ENCODE measurements at places on chromosomes 3 and 15. TPM values are rescaled to one million over a fixed set of nuclear protein-coding genes. Genes with fewer than 3 reads are reported as not detected.

- no peaks in the 10 kb centered on the region for H3K4me1 ChIP-seq
- H3K27me3 ChIP-seq, result no peaks in the 10 kb centered on the region
- no peak overlapping the region for H3K4me3 ChIP-seq
- H3K36me3 ChIP-seq, result no peaks in the 10 kb centered on the region
Measured at GRCh38 chr3:72641072-72641471, 207.2 kb downstream of the SHQ1 start.

- peaks cover 92% of the 10 kb centered on the region for H3K4me1 ChIP-seq
- no peaks in the 10 kb centered on the region for H3K36me3 ChIP-seq
- DNase-seq, result no peak
- H3K27ac ChIP-seq, result no peak overlapping the region
- no peaks in the 10 kb centered on the region for H3K27me3 ChIP-seq
Measured at GRCh38 chr3:152396867-152397266, 128.1 kb downstream of the MBNL1 start.

- H3K4me1 ChIP-seq, result peaks cover 12% of the 10 kb centered on the region
- peaks cover 26% of the 10 kb centered on the region for H3K36me3 ChIP-seq
- H3K4me3 ChIP-seq, result no peak overlapping the region
- no peaks in the 10 kb centered on the region for H3K27me3 ChIP-seq
- DNase-seq, result no peak
- H3K27ac ChIP-seq, result no peak overlapping the region
Measured at GRCh38 chr3:14471690-14472089, 68.5 kb downstream of the GRIP2 start.

GRCh38 chr3:100590114-100590839, 19.1 kb upstream of the ADGRG7 start:
- no peak overlapping the region for H3K27ac ChIP-seq
- DNase-seq, result peak; percentile 75
- H3K27me3 ChIP-seq, result no peaks in the 10 kb centered on the region
- H3K4me1 ChIP-seq, result no peaks in the 10 kb centered on the region

- no peaks in the 10 kb centered on the region for H3K4me1 ChIP-seq
- H3K36me3 ChIP-seq, result no peaks in the 10 kb centered on the region
- H3K4me3 ChIP-seq, result no peak overlapping the region
- no peaks in the 10 kb centered on the region for H3K27me3 ChIP-seq
- DNase-seq, result no peak
Measured at GRCh38 chr3:36476286-36476942, 96.1 kb downstream of the STAC start.

- H3K36me3 ChIP-seq, result no peaks in the 10 kb centered on the region
- no peak overlapping the region for H3K27ac ChIP-seq
- no peaks in the 10 kb centered on the region for H3K27me3 ChIP-seq
- H3K4me1 ChIP-seq, result no peaks in the 10 kb centered on the region
- no peak for DNase-seq
Measured at GRCh38 chr15:26711445-26711844, 61.4 kb downstream of the GABRB3 start.

DNA sequence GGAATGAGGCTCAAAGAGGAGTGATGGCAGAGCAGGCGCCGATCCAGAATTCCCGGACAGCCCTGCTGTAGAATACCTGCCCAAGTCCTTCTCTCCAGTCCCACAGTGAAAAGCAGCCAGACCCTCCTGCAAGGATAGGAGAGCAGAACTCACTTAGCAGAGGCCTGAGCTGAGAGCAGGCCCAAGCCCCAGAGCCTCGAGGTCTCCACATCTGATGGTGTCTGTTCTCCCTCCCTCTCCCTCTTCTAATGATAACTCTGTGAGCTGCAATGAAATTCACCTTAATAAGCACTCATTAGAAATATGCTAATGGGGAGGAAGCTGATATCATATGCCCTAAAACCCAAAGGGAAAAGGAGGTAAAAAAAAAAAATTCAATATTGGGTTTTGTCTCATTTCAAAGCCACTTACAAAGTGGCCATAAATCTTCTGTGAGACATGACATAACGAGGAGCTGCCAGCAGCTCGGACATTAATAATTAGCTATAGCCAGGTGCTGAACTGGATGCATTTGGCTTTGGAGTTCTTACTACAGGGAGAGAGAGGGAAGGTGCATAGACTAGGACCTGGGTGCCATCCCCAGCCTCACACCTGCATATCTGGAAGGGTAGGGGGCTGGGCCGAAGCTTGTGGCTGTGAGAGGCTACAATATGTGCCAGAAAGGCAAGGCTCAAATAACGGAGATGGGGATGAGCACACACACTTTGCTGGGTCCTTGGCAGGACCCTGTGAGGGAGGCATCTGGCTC, 108.4 kb downstream of the MEGF11 start:
- no peak overlapping the region for H3K4me3 ChIP-seq
- DNase-seq, result no peak
- no peaks in the 10 kb centered on the region for H3K36me3 ChIP-seq
- H3K27me3 ChIP-seq, result no peaks in the 10 kb centered on the region
- H3K27ac ChIP-seq, result no peak overlapping the region

- H3K27me3 ChIP-seq, result no peaks in the 10 kb centered on the region
- no peak for DNase-seq
- peaks cover 17% of the 10 kb centered on the region for H3K36me3 ChIP-seq
- no peak overlapping the region for H3K4me3 ChIP-seq
Measured at GRCh38 chr15:68319997-68320396, 42.5 kb downstream of the FEM1B start.

GRCh38 chr3:23953523-23953922, 8.4 kb downstream of the NR1D2 start:
- peaks cover 11% of the 10 kb centered on the region for H3K36me3 ChIP-seq
- no peaks in the 10 kb centered on the region for H3K27me3 ChIP-seq

- DNase-seq, result no peak
- H3K4me1 ChIP-seq, result no peaks in the 10 kb centered on the region
- no peak overlapping the region for H3K27ac ChIP-seq
- H3K36me3 ChIP-seq, result peaks cover 17% of the 10 kb centered on the region
Measured at GRCh38 chr15:101054116-101054515, 135.0 kb downstream of the LRRK1 start.

GRCh38 chr3:188287339-188287738, 133.4 kb downstream of the LPP start:
- peak overlapping the region; percentile 75 for H3K27ac ChIP-seq
- H3K4me3 ChIP-seq, result no peak overlapping the region
- no peaks in the 10 kb centered on the region for H3K27me3 ChIP-seq
- H3K4me1 ChIP-seq, result peaks cover 81% of the 10 kb centered on the region
- H3K36me3 ChIP-seq, result no peaks in the 10 kb centered on the region
- DNase-seq, result no peak

- peaks cover 7% of the 10 kb centered on the region for H3K4me1 ChIP-seq
- no peaks in the 10 kb centered on the region for H3K27me3 ChIP-seq
- no peak for DNase-seq
- H3K27ac ChIP-seq, result no peak overlapping the region
Measured at GRCh38 chr15:45441686-45442085, 63.3 kb upstream of the GATM start.

DNA sequence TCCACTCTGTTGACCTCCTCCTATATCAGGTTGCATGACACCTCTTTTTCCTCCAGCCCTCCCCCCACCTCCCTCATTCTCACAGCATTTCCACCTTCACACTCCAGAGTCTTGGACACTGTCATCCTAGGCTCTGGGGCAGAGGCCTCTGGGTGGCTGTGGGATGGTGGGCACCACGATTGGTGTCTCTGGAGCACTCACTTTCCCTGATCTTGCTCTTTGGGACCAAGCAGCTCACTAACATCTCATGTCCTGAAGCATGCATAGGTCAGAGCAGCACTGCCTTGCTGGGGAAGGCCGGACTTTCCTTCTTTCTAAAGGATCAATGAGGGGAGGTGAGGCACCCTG, 14.9 kb downstream of the ZBTB47 start:
- no peaks in the 10 kb centered on the region for H3K36me3 ChIP-seq
- H3K27ac ChIP-seq, result no peak overlapping the region
- H3K27me3 ChIP-seq, result no peaks in the 10 kb centered on the region
- H3K4me1 ChIP-seq, result no peaks in the 10 kb centered on the region
- peak; percentile 54 for DNase-seq

GABRR3 gene
- total RNA-seq, result not detected

SYNM gene
- total RNA-seq, result 258 TPM

TM4SF4 gene
- not detected for total RNA-seq

PRSS50 gene
- 0.12 TPM for total RNA-seq

CIAO2A gene
- total RNA-seq, result 73.7 TPM

Measured in right atrium auricular region (tissue), 2 donors.